ENCODE measurements at places on chromosomes 16 and 17. TPM values are rescaled to one million over a fixed set of nuclear protein-coding genes. Genes with fewer than 3 reads are reported as not detected.

DNA sequence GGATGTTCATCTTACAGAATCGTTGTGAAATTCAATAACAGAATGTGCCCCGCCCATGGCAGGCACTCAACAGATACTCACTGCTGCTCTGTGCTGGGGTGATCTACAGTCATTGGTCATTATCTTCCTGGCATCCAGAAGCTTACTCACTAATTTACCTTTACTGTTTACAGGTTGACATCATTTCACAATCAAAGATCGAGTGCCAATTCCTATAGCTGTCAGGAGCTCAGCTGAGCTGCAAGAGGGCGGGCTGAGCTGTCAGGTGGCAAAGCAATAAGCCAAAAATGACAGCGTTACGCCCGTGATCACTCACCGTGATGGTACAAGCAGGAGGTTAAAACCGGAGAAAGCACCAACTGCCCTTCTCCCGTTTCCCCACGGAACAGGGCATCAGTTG is 51.2 kb downstream of the LITAF start:
- no peak for DNase-seq

DNAAF8 gene
- 0.54 TPM for total RNA-seq

- peak; percentile 87 for DNase-seq
These were observed 5.3 kb upstream of the DDX52 start for GRCh38 chr17:37648555-37648954.

DNA sequence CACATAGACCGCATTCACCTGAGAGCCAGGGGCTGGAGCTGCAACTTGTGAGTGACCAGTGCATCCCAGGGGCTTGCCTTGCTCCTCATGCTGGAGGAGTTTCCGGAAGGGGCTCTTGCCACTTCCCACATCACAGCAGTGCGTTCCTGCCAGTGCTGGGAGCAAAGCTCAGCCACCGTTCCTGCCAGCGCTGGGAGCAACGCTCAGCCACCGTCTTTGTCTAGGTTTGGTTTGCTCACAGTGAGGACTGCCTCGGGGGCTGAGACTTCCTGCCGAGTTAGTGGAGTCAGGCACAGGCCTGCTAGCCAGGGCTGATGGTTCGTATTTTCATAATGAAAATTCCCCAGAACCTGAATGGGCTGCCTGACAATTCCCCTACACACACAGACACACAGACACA is 5.4 kb upstream of the CHRNE start:
- no peak for DNase-seq

- no peak for DNase-seq
These were observed 8.4 kb upstream of the TAT start for GRCh38 chr16:71585318-71585703.

C16orf92 gene
- total RNA-seq, result not detected

GRCh38 chr16:48393485-48394354 is 8.5 kb upstream of the SIAH1 start:
- DNase-seq, result peak; percentile 88

ANKRD40CL gene
- not detected for total RNA-seq

GRCh38 chr16:7689234-7689633 is 356.6 kb downstream of the RBFOX1 start:
- no peak for DNase-seq

DNA sequence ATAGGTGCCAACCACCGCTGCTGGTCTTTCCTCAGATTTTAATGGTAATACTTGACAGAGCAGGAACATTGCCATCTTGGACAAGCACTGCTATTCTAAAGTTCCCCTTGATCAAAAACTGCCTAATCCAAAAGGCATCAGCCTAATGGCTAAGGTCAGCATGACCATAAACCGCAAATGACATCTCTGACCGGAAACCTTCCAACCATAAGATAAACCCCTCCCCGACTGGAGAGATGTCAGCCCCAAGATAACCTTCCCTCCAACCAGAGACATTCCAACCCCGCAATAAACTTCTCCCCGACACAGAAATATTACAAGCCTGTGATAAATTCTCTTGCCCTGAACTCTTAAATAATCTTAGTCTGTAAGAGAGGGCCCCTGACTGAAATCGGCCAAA is 7.4 kb upstream of the DHX40 start:
- no peak for DNase-seq

TAC4 gene
- not detected for total RNA-seq

- DNase-seq, result peak; percentile 34
These were observed 924 bp downstream of the SMARCD2 start for GRCh38 chr17:63841350-63842172.

DNA sequence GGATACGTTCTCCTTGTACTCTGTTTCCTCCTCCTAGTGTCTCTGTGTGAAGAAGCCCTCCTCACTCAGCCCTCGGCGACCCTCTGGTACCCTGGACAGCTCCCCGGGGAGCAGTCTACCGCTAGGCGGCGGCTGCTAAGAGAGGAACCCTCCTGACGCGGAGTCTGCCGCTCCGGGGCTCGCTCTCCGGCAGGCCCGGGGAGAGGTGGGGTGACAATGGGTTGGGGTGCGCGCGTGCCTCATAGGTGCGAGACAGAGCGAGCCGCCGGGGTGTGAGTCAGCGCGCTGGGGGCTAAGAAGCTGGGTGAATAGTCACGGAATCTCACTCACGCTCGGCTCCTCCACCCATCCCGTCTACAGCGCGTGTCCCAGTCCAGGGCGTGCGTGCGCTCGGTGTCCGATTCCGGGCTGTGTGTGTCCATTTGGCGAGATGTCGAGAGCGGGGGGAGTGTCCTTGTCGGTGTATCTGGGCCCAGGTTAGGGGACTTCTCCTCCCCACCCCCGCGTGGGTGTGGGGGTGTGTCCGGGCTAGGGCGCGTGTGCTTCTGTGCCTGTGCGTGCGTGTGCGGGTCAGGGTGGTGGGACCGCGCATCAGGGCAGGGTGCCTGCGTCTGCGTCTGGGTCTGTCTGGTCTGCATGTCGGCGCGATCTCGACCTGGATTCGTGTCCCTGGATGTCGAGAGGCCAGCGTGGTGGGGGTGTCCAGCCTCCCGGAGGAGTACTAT is 577 bp upstream of the HS3ST2 start:
- peak; percentile 7 for DNase-seq

NEUROD2 gene
- total RNA-seq, result not detected

DNA sequence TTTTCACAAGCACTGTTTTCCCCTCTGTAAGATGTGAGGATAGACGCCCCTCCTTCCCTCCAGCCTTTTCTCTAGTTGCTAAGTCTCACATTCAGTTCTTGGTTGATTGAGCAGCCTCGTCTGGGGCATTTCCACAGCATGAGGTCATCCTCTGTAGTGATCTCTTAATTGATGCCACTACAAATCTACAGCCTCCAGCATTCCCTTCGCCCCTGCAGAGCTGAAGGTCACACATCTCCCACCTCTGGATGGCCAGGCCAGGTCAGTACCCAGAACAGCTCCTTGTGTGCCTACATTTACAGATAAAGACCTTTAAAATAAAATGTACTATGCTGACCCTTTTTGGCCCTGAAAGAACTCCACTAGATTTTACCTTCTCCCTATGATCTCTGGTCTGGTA is 32.5 kb upstream of the CDH11 start:
- DNase-seq, result no peak

TUBG1 gene
- total RNA-seq, result 42.5 TPM

- DNase-seq, result peak; percentile 54
These were observed 24.5 kb downstream of the STXBP4 start for GRCh38 chr17:54992797-54993639.

GRCh38 chr17:38731526-38732294 is 1.6 kb downstream of the CISD3 start:
- DNase-seq, result no peak

GRCh38 chr17:34135841-34136240 is 119.2 kb upstream of the CCL2 start:
- DNase-seq, result no peak

GPR179 gene
- not detected for total RNA-seq

- no peak for DNase-seq
These were observed 2287.0 kb downstream of the TP53TG3F start for GRCh38 chr16:35746281-35746962.

GRCh38 chr16:4339909-4340308 is 11.2 kb downstream of the PAM16 start:
- peak; percentile 52 for DNase-seq

DNA sequence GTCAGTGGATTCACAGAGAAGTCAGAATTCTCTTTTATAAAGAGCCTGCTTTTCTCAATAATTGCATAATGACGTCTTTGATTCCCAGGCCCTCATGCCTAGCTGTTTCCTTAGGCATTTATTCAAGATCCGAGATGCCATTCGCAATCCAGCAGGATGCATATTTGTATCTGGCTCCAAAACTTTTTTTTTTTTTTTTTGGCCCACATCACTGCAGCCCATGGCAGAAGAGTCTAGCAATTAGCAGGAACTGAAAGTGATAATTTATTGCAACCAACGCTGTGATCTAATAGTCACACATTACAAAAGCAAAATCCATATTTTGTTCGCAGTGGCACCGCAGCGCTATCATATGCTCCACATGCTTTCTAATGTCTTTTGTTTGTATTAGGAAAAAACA is 503.4 kb downstream of the MAF start:
- no peak for DNase-seq

SOCS3 gene
- total RNA-seq, result 19.7 TPM

DNA sequence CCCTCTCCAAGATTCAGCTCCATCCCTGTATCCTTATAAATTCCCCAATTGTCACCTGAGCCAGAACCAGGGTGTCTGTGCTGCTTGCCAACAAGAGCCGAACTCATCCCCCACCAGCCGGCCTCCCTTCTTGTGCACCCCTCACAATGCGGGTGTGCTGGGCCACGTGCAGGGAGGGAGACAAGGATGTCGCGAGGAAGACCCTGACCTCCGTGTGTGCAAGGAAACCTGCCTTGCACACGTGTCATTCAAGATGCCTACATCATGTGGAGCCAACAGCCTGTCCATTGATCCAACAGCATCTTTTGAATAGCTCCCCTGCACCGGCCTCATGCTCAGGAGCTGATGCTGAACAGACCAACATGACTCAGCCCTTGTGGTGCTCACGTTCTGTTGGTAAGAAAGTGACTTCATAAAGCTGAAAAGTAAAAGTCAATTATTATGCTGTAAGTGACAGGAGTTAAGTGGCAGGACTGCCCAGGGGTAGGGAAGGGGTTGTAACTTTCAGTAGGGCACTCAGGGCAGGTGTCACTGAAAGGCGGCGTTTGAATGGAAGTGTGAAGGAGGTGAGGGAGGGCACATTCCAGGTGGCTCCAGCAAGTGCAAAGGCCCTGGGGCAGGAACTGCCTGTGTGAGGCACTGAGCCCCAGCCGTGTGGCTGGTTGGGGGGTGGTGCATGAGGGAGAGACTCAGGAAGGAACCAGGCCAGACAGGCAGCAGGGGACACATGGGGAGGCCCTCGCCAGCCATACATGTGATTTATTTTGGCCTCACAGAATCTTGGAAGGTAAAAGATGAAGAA is 302.2 kb downstream of the FOXL1 start:
- peak; percentile 71 for DNase-seq

Measured in IMR-90 (cell line).